ENCODE measurements at places on chromosomes 7 and 10.

GRCh38 chr7:117069379-117069778 is 116.1 kb downstream of the ST7 start:
- DNase-seq, result no peak

DNA sequence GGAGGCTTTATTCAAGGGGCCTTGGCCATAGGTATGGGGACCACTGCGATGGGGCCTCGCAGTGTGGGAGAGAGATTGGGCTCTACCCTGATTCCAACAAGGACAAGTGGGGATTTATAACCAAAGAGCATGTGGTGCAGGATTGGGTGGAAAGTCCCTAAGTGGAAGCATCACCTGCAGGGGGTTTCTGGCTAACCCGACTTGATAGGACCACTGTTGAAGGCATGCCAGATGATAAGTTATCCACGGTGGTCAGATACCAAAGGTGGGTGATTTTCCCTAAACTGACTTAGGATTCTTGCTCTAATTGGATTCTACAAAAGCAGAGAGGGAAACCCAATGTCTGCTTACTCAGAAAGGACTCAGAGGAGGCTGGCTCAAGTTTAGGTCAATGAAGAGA is 429.6 kb upstream of the LRGUK start:
- DNase-seq, result no peak

DNA sequence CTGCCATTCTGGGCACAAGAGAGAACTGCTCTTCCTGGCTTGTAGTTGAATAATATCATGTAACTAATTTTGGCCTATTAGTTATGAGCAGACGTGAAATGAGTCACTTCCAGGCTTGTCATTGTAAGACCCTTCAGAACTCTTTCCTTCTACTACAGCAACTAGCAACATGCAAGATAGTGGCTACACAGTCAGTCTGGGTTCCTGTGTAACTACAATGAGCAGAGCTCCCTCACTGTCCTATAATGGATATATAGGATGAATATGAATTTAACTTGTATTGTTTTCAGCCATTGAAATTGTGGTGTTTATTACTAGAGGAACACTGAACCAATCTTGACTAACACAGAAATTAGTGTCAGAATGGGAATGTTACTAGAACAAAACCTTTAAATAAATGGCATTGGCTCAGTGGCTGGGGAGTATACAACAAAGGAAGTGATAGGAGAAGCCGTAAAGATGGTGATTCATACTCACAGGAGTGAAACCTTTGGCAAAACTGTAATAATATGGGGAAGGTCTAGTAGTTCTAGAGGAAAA is 2.9 kb upstream of the MTPN start:
- no peak for DNase-seq

GRCh38 chr7:22578007-22578733 is 78.2 kb upstream of the STEAP1B start:
- no peak for DNase-seq

All from stimulated activated CD8-positive, alpha-beta memory T cell treated with anti-CD3 and anti-CD28 coated beads, Interleukin-4, amount 100 ng/mL, for 4 hours (primary cell).